OCI-LY7 (cell line): ENCODE measurements at places on chromosomes 11 and 22. TPM values are rescaled to one million over a fixed set of nuclear protein-coding genes. Genes with fewer than 3 reads are reported as not detected.

PGGHG gene
- 0.93 and 1.2 TPM in 2 replicates for total RNA-seq

MIAT gene
- 4.1 and 5.2 TPM in 2 replicates for total RNA-seq

CD82 gene
- total RNA-seq, result 3.4 and 6.4 TPM in 2 replicates

GRAMD1B gene
- total RNA-seq, result not detected in 2 replicates

CTSF gene
- not detected in 2 replicates for total RNA-seq

TSPAN32 gene
- total RNA-seq, result 1.5 and 2.0 TPM in 2 replicates

OR2D3 gene
- total RNA-seq, result not detected in 2 replicates

RIMBP3B gene
- total RNA-seq, result 1.1 and 1.5 TPM in 2 replicates

OSBPL5 gene
- 2.7 and 6.9 TPM in 2 replicates for total RNA-seq

TBC1D10A gene
- total RNA-seq, result 16.2 and 22.5 TPM in 2 replicates

OR52H1 gene
- not detected in 2 replicates for total RNA-seq

IL17REL gene
- total RNA-seq, result not detected in 2 replicates

GRCh38 chr22:42913874-42914510, 56.9 kb upstream of the ARFGAP3 start:
- no peak for DNase-seq

DNA sequence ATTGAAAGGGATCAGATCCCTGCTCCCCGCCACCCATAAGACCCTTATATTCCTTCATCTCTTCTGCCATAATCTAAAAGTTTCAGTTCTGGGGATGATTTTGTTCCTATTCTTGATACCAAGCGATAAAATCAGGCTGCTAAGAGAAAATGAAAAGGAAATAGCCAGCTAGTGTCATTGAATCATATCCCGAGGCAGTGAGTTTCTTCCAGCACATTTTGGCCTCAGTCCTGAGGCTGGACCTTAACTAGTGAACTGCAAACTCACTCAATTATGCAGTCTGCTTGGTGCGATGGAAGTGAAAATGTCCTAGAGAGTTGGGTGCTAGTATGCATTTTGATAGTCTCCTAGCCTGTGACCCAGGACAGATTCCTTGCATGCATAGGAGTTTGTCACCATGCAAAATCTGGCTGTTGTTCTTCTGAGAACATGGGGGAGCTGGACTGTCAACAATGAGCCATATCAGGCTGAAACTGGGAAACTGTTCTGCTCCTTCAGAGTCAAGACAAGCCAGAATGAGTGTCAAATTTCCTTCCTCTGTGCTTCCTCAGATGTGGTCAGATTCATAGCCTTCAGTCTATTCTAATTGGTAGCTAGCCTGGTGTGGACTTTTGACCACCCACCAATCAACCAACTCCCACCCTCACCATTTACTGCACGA, 102.9 kb downstream of the CCDC81 start:
- DNase-seq, result no peak

DNA sequence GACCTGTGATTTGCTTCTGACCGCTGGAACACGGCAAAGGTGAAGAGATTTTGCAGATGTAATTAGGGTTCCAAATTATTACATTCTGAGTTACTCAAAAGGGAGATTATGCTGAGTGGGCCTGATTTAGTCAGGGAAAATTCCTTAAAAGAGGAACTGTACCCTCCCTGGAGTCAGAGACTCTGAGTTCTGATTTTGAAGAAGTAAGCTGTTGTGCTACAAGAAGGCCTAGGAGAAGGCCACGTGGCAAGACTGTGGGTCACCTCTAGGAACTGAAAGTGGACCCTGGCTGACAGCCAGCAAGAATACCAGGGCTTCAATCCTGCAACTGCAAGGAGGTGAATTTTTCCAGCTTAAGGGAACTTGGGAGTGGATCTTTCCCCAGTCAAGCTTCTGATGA, 45.3 kb downstream of the CHRDL2 start:
- DNase-seq, result no peak

- DNase-seq, result no peak
Observed at GRCh38 chr11:69662021-69662698, 13.0 kb downstream of the LTO1 start.

GRCh38 chr11:114059984-114060391, 477 bp downstream of the ZBTB16 start:
- DNase-seq, result no peak

DNA sequence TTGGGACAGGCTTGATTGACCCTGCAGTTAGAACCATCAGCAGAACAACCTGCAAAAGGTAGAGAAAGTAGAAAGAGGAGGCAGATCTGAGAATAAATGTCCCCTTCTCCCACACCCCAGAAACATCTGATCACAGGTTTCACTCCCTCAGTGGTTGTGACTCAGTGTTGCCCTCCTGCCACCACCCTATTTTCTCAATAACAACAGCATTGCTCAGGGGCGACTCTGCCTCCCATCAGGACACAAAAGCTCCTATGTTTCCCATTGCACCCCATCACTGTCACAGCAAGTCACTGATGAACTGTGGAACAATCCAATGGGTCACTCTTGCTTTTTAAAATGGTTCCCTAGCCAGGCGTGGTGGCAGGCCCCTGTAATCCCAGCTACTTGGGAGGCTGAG, 110.2 kb downstream of the RASSF10 start:
- DNase-seq, result no peak

DNA sequence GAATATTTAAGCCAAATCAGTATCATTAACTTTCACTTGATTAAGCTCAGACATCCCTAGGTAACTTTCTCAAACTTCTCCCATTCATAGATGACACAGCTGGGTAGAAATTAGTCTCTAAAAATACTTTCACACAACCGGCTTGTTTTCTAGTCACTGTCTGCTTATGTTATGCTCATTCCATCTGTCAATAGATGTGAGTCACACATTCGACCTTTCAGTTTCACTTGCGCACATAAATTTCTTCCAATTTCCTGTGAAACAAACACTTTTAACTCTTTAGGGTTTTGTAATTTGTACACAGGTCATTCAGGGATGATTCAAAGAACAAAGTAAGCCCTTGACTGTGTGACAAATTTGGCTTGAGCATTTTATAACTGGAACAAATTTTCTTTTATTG, 723.0 kb downstream of the KCNA4 start:
- DNase-seq, result no peak

GRCh38 chr22:50304528-50305392, 2.7 kb downstream of the PLXNB2 start:
- DNase-seq, result no peak

- DNase-seq, result no peak
Observed at GRCh38 chr11:111530091-111530490, 10.4 kb upstream of the LAYN start.

DNA sequence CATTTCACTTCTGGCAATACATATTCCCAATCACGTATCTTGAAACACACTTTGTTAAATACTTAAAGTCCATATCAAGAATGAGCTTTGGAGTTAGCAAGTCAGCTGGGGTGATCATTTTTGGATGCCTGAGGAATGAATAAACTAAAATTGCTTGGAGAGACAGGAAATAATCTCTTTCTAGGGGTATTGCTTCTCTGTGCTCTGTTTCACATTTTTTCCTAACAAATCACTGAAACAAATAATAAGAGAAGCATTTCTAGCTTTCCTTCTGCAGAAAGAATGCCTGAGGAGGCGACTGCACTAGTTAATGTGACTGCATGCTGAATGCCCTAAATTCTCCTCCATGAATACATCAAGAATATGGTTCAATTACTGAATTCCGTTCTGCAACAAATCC, 541.4 kb upstream of the CCDC90B start:
- DNase-seq, result no peak

DNA sequence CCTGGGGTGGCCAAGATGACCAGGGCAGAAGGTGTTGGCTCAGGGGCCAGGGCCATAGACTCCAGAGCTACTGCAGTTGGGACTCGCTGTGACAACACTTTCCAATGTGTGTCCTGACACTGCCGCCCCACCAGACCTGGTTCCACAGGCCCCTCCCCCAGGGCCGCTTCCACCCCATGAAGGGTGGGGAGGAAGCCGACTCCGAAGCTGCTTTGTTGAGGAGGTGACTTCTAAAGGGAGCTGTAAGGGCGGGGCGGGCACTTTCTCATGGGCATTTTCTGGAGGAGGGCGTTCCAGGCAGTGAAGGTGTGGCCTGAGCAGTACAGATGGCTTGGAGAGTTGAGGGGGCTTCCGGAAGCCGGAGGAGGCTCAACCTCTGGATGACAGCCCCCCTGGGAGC, 6.3 kb downstream of the FGF3 start:
- no peak for DNase-seq

DNA sequence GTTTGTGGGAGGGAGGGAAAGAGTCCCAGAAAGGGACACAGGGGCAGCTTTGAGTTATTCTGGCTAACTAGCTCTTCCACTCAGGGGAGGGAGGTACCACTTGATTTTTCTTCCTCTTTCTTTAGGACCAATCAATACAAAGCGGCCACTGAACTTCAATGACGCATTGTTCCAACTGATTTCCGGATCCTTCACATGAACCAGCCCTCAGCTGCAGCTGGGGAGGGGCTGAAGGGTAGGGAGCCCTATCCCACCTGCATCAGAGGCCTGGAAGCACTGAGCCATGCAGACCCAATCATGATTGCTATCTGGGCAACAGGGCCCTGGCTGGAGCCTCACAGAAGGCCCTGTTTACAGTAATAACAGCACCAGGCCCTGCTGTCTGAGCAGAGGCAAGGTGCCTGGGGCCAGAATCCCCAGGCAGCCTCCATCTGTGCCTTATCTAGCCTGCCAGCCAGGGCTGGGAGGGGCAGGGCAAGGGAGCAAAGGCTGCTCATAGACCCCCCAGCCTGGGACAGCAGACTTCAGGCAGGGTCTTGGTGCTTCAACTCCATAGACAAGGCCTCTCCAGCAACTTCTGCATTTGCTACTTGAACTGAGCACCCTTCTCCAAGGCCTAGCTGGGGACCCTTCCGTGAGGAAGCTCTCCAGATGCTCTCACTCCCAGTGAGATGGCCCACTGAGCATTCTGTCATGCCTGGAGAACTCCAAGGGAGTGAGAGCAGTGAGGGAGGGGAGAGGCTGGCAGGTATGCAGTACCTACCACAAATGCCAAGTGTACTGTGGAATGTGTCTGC, 22.5 kb downstream of the CLPB start:
- DNase-seq, result peak; percentile 66

GRCh38 chr11:133694701-133695100, 150.6 kb downstream of the SPATA19 start:
- no peak for DNase-seq

- no peak for DNase-seq
Observed at GRCh38 chr11:396511-396947, 2.5 kb downstream of the PKP3 start.

- DNase-seq, result peak; percentile 68
Observed at GRCh38 chr22:43385770-43386641, 25.8 kb upstream of the MPPED1 start.

DNA sequence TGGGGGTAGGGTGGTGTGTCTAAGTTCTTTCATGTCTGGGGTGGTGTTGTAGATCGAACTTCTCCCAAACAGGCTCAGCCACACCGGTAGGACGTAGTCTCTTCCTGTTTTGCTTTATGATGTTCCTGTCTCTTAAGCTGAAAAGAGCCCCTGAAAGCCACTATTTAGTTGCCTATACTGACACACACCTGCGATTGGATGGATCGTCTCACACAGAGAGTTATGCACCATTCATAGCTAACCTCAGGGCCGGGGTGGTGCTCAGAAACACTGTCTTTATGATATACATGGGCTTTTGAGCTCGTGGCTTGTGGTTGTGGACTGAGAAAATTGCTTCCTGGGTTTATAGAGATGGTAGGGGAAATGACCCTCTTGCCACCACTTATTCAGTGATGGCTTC, 137.6 kb downstream of the TEAD1 start:
- DNase-seq, result peak; percentile 47

DNA sequence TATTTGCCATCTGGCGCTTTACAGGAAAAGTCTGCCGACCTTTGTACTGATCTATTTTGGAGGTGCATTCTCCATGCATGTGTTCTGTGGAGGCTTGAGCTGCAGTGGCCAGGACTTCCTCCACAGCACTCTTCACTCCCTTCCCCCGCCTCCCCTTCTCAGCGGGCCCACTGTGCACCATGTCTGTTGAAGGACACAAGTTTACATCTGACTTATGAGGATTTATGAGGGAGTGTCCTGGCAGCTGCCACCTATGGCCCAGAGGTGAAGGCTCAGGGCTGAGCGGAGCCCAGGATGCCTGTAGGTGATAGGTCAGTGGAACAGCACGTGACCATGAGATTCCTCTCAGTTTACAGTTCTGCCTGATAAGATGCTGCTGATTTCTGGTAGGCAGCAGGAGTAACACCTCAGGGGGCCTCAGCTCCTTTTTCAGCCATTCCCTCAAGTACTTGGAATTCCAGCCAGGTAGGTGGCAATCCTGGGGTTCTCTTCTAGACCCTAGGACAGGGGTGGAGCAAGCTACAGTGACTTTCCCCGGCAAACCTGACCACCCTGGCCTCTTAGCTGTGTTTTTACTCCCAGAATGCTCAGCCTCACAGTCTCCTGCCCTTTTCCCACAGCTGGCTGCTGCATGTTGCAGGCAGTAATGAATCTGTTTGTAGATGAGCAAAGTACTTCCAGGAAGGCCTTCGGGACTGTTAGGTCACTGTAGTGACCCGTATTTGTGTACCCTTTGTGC, 59.9 kb downstream of the PPFIBP2 start:
- DNase-seq, result no peak

GRCh38 chr11:70364178-70364577, 34.2 kb upstream of the CTTN start:
- DNase-seq, result no peak

DNA sequence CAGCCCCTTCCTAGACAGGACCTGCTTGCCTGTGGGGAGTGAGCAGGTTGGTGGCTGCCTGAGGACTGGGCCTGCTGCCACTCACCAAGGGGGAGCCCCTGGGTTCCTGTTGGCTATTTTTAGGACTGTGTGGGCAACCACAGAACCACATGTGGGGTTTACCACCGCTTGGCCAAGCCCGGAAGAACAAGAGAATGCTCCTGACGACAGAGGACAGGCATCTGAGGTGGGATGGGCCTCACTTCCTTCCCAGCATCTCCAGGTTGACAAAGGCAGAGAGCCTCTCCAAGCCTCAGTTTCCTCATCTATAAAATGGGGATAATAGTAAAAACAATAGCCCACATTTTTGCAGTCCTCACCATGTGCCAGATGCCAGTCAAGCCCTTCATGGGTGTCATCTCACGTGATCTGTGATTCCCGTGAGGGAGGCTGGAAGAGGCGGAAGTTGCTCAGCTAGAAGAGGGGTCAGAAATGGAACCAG, 43.6 kb downstream of the LRRC32 start:
- peak; percentile 84 for DNase-seq

DNA sequence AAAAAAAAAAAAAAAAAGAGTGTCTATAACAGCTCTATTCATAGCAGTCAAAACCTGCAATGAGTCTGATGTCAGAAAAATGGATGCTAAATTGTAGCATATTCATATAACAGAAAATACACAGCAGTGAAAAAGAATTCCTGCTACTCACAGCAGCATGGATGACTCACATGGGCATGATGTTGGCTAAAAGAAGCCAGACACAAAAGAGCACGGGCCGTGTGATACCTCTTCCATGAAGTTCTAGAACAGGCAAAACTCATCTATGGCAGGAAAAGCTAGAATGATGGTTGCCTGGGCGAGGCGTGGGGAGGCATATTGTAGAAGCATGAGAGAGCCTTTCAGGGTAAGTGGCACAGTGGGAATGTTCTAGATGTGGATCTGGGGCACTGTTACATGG, 18.9 kb downstream of the PLAAT3 start:
- no peak for DNase-seq

GRCh38 chr11:66318600-66318970, 1.7 kb upstream of the CD248 start:
- no peak for DNase-seq
